Neural crest cell (in vitro differentiated cells): ENCODE measurements at places on chromosomes 5 and 9.
A peak's percentile ranks its signal among the peaks of the same experiment; 100 is the strongest.

- DNase-seq = no peak
These were observed 1571.3 kb downstream of the MAT2B start for GRCh38 chr5:165076686-165077085.

DNA sequence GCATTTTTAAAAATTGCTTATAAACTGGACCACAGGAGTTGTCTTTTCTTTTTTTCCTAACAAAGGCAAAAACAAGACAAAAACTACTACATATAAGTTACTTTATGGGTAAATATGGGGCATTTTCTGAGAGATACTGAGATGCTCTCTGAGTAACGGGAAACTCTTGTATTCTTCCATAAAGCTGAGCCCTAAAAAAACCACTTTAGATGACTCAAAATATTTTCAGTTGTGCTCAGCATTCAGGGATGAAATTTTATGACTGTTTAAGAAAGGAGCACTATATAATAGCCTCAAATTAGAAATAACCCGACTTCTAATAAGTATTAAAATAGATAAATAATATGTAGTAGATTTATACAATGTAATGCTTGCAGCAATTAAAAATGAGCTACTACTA lies 644.5 kb downstream of the KCTD16 start:
- no peak for DNase-seq

DNA sequence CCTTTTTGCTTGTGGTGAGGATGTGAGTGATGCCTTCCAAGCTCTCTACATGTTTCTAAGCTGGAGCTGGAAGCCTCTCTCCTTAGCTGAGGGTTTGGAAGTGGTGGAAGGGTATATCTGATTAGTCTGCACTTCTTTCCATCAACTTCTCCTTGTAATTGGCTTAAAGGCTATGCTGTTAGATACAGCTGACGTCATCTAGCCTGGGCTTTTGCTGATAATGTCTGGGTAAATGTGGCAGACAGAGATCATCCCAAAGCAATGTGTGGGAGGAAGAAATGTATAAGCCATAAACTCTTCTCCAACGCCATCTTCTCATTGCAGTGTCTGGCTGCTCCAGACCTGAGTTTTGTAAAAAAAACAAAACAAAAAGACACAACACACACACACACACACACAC lies 29.3 kb downstream of the ZNF354C start:
- DNase-seq = no peak

GRCh38 chr9:116494815-116495634 lies 192.1 kb upstream of the TRIM32 start:
- no peak for DNase-seq

- DNase-seq = no peak
These were observed 134.7 kb downstream of the SLC1A3 start for GRCh38 chr5:36741128-36741527.

- no peak for DNase-seq
These were observed 1689.2 kb upstream of the WWC1 start for GRCh38 chr5:166602271-166602670.

DNA sequence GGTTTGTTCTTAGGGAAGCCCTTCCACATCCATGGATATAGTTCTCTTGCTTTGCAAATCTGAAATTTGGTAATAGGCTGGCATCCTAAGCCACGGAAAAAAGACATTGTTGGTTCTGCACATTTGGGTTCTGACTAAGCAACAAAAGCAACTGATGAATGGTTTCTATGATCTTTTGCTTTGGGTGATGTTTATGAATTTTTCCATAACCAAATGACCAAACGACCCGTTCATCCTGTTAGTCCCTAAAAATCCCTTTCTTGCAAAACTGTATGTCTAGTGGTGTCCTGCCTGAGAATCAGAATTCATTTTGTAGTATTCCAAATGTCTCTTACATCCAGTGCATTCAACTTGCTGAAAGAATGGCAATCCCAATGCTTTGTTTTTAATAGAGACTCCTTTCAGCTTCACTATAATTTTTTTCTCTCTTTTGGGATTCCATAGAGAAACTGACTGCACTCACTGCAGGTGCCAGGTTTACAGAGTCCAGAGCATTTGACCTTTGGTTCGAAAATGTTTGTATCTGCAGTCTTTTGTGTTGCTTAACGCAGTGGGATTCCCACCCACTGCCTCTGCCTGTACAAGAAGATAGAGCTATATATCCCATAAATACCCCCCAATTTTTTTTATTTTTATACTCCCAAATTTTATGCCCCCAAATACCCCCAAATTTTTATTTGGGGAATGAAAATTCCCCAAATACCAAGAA lies 4.7 kb downstream of the SPTAN1 start:
- DNase-seq = no peak

- DNase-seq = peak; percentile 53
These were observed at the start of gene SH3RF2 for GRCh38 chr5:145936401-145937131. Gene SH3RF2, plus strand, starts transcription at chr5:145936578. Its CDS starts 1,351 bp downstream, at chr5:145937929.

DNA sequence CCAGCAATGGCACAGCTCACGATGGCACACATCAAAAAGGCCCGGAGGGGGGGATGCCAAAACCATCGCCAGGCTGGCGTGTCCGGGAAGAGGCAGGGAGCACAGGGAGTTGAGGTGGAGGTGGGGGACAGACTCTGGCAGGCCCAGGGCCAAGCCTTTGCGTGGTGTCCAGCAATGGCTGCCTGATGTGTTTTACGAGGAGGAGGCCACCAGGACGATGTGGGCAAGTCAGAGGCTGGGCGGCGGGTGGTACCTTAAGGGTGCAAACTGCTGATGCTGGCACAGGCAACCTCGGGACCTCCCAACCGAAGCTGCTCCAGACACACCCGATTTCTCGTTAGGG lies 4.7 kb downstream of the VAV2 start:
- DNase-seq = no peak

GRCh38 chr9:116420993-116421538 lies 266.0 kb upstream of the TRIM32 start:
- no peak for DNase-seq

GRCh38 chr5:109739741-109740728 lies 50.3 kb downstream of the MAN2A1 start:
- no peak for DNase-seq

GRCh38 chr9:37542895-37543294 lies 33.3 kb downstream of the FBXO10 start:
- DNase-seq = no peak
